Stimulated activated CD8-positive, alpha-beta memory T cell treated with anti-CD3 and anti-CD28 coated beads, Interleukin-15, amount 100 ng/mL, for 4 hours (primary cell): ENCODE measurements at places on chromosomes 16 and 17.

DNA sequence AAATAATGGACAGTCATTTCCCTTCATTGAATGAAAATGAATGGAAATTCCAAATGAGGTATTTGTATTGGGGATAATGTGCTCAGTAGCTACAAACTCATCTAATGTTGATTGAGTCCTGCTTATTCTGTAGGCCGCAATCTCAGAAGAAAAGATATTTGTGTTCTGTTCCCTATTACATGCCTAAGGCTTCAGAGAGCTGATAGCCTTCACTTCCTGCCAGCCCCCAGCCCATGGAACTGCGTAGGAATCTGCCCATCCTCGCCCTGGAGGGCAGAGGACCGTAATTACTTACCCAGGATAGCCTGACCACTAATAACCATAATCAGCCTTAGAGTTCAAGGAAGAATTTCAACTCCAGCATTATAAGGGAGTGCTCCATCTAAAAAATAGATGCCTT, 17.9 kb upstream of the SNTB2 start:
- no peak for DNase-seq

DNA sequence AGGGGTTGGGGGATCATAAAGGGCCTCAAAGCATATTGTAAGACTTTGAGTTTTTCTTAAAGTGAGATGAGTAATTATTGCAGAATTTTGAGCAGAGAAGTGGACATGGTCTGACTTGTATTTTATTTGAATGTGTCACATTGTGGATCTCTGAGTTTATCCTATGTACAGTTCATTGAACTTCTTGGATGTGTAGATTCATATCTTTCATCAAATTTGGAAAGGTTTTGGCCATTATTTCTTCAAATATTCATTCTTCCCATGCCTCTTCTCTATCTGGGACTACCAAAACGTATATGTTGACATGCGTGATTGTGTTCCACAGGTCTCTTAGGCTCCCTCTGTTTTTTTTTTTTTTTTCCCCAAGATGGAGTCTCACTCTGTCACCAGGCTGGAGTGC, 14.3 kb upstream of the DLX3 start:
- DNase-seq = no peak

DNA sequence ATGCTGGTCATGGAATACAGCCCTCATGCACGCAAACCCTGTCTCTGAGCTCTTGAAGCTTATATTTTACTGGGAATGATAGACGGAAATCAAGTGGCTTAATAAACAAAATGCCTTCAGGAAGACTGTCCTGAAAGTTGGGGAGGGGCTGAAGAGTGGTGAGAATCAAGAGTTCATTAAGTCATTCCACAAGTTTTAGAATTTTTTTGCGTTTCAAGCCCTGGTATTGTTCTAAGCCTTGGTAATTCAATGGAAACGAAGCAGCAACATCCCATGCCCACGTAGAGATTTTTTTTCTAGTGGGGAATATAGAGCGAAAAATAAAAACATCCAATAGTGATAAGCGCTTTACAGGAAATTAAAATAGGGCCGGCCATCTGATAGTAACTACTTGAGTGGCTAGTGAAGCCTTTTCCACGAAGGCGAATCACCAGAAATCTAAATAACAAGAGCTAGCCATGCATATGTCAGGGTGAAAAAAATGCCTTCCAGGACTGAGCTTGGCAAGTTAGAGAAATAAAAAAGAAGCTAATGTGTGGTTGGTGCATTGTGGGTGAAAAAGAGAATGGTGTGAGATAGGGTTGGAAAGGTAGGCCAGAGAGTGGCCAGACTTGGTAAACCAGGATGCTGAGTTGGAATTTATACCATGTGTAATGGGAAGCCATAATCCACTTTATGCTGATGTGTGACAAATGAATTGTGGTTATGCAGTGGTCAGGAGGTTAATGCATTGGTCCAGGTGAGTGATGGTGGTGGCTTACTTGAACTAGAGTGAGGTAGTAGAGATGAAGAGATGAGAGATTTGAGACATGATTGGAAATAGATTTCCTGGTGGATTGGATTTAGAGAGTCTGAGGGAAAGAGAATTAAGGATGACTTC, 772 bp downstream of the PFAS start:
- no peak for DNase-seq

GRCh38 chr17:76370261-76370993, 14.0 kb upstream of the SPHK1 start:
- no peak for DNase-seq

- DNase-seq = no peak
Observed at GRCh38 chr17:61157246-61157886, 242.3 kb upstream of the TBX2 start.

- no peak for DNase-seq
Observed at GRCh38 chr17:34151102-34151501, 104.0 kb upstream of the CCL2 start.

DNA sequence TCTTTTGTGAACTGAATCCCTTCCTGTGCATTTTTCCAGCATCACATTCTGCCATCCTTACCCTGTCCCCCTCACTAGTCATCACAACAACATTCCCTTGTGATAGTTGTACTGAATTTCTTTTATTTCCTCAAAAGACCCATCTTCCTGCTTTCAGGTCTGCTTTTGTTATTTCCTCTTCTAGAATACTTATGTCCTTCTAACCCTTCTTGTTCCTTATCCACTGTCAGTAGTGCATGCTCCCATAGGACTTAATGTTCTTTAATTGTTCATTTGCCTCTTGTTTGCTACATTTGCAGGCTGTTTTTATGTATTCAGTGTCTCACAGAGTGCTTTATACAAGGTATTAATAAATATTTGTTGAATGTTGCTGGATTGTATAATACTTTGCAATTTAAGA, 73.0 kb downstream of the BCAS3 start:
- DNase-seq = no peak

- DNase-seq = no peak
Observed at GRCh38 chr16:80092681-80093080, 448.1 kb upstream of the DYNLRB2 start.

- DNase-seq = no peak
Observed at GRCh38 chr16:46691726-46692125, 2.3 kb downstream of the ORC6 start.

DNA sequence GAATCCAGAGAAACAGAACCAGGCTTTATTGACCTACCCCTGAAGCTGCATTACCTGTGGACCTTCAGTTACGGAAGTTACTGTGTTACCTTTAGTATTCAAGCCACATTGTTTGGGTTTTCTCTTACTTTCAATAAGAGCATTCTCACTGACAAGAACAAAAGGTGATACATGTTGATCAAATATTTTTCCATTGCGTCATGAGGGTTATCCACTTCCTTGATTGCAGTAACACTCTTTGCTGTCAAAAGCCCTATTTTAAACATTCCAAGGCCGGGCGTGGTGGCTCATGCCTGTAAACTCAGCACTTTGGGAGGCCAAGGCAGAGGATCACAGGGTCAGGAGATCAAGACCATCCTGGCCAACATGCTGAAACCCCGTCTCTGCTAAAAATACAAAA, 28.6 kb upstream of the PAFAH1B1 start:
- DNase-seq = no peak

- DNase-seq = no peak
Observed at GRCh38 chr17:65684631-65685030, 123.2 kb upstream of the AXIN2 start.

DNA sequence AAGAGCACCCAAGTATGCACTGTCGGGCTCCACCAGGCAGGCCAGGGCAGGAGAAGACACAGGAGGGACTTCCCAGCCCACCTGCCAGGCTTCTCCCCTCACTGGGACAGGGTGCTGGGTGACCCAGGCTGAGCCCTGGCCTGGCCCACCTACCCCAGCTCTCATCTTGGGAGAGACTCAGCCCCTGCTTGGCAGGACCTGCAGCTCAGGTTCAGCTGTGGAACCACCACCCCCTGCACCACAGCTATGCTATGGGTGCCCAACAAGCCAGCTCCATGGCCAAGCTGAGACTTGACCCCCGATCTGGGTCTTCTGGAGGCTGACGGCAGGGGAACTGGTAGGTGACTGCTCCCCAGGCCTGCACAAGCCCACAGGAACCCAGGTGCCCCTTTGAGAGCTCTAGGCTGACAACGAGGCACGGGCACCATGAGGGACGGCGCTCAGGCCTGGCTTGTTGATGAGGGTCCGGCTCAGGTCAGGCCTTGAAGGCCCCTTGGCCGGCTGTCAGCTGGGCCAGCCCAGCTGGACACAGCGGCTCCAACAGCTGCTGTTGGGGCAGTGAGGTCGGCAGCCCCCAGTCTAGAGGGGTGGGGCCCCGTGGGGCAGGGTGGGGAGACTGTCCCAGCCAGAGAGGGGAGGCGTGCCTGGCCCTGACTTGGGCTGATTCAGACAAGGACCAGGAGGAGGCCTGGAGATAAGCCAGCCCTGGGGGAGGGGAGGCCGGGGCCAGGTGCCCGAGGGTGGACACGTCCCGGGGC, 4.6 kb downstream of the RPUSD1 start:
- no peak for DNase-seq

DNA sequence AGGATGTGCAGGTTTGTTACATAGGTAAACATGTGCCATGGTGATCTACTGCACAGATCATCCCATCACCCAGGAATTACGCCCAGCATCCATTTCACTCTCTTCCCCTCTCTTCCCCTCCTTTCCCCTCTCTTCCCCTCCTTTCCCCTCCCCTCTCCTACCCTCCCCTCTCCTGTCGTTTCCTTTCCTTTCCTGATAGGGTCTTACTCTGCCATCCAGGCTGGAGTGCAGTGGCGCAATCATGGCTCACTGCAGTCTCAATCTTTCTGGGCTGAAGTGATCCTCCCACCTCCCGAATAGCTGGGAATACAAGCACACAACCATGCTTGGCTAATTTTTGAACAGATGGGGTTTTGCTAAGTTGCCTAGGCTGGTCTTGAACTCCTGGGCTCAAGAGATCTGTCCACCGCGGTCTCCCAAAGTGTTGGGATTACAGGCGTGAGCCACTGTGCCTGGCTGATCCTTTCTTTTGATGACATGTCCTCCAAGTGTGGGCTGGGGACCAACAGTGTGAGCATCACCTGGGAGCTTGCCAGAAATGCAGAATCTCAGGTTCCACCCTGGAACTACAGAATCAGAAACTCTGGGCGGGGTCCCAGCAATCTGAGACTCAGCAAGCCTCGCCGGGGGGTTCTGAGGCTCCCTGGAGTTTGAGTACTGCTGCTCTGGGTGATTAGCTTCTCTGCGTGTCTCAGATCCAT, 10.8 kb downstream of the ATP2C2 start:
- DNase-seq = no peak

- no peak for DNase-seq
Observed at GRCh38 chr17:40557531-40558299, 7.6 kb downstream of the CCR7 start.
